Pulmonary artery endothelial cell (primary cell): ENCODE measurements at places on chromosomes 2 and 18. TPM values are rescaled to one million over a fixed set of nuclear protein-coding genes. Genes with fewer than 3 reads are reported as not detected.
A peak's percentile ranks its signal among the peaks of the same experiment; 100 is the strongest.

- no peak for DNase-seq
Measured at GRCh38 chr2:201797175-201797840, 9.0 kb upstream of the CDK15 start.

GRCh38 chr2:26727641-26728561 lies 35.4 kb downstream of the KCNK3 start:
- DNase-seq, result no peak

GRCh38 chr2:174138161-174138560 lies 110.2 kb downstream of the OLA1 start:
- DNase-seq, result no peak

Gene LHCGR
- total RNA-seq, result not detected in 2 replicates

Gene UGT1A3
- not detected in 2 replicates for total RNA-seq

DNA sequence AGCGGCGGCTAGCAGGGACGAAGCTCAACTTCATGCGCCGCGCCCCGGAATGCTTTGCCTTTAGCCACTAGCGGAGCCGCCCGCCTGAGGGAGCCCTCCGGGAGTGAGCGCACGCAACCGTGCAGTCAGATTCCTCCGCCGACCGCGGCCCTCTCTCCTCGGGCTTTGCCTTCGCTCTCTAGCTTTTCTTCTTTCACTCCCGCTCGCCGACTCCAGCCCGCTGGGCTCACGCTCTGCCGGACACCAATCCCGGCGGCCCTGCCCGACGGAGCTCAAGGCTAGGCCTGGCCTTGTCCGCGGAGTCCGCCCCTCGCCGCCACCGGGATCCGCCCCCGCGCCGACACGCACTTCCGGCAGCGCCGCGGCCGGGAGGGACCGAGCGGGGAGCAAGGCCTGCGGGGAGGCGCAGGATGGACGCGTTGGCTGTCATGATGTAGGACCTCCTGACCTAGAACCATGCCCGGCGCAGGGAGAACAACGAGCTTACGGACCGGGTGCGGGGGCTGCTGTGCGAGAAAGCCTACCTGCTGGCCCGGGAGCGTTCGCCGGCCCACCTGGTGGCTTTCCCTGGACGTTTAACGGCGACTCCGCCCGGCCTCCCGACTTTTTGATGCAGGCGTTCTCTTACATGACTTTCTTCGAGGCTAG lies 40.8 kb upstream of the AKAIN1 start:
- peak; percentile 47 for DNase-seq

GRCh38 chr2:231785413-231785812 lies 832 bp upstream of the COPS7B start:
- DNase-seq, result no peak

Gene GKN1
- not detected in 2 replicates for total RNA-seq
